ENCODE measurements at places on chromosomes 6 and 20.

- no peak for DNase-seq
These were observed 13.6 kb upstream of the MYMX start for GRCh38 chr6:44202972-44203750.

DNA sequence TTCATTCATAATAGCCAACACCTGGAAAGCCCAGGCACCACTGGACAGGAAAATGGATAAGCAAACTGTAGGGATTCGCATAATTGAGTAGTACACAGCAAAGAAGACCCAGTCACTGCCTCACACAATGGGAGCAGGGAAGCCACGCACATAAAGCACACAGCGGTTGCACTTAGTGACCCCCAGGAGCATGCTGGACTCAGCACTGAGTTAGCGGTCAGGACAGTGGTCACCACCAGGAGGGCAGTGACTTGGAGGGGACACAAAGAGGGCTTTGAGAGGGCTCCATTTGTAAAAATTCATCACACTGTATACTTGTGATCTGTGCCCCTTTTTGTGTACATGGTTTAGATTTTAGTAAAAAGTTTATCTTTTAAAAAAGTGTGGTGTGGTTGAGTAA, 2.4 kb upstream of the BPIFB3 start:
- no peak for DNase-seq

GRCh38 chr6:75794954-75795739, 46.1 kb downstream of the MYO6 start:
- DNase-seq, result no peak

DNA sequence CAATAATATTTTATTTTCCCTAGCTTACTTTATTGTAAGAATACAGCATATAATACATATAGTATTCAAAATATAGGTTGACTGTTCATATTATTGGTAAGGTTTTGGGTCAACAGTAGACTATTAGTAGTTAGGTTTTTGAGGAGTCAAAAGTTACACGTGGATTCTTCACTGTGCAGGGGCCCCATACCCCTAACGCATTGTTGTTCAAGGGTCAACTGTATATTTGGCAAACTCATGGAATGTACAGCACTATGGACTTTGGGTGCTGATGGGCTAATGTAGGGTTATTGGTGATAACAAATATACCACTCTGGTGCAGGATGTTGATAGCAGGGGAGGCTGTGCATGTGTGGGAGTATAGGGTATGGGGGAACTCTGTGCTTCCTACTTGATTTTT, 397.2 kb downstream of the BCKDHB start:
- DNase-seq, result no peak

DNA sequence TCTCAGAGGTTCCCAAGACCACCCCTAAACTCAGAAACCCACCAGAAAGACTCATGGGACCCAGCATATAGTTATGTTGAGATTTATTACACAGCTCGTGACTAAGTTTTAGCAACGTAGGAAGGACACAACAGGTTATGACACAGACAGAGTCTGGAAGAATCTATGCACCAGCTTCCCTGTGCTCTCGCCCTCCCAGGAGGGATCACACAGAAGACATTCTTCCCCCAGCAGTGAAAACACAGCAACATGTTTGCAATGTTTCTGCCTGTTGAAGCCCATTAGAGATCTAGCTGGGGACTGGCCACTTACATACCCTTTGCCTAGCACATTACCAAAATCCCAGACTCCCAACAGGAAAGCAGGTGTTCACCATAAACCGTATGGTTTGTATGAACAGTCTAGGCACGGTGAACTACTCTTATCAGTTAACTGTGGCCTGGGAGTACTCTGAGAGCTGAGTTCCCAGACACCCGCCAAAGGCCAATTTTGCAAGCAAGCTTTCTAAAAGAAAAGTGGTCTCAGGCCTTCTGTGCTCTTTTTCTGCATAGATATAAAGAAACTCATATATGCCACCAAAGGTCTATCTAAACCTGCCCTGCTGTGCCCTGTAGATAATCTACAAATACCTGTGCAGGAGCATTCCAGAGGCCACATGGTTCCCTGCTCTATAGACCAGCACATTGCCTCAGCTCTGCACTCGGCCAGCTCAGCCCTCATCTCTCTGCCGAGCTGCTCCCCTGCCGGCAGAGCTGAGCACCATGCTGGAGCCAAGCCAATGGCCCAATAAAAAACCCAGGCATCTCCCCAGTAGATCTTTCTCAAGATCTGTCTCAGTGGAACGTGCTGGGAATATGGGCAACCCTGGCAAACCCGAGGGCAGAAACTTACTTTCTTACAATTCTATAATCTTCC, 69.6 kb upstream of the SMIM28 start:
- DNase-seq, result no peak

DNA sequence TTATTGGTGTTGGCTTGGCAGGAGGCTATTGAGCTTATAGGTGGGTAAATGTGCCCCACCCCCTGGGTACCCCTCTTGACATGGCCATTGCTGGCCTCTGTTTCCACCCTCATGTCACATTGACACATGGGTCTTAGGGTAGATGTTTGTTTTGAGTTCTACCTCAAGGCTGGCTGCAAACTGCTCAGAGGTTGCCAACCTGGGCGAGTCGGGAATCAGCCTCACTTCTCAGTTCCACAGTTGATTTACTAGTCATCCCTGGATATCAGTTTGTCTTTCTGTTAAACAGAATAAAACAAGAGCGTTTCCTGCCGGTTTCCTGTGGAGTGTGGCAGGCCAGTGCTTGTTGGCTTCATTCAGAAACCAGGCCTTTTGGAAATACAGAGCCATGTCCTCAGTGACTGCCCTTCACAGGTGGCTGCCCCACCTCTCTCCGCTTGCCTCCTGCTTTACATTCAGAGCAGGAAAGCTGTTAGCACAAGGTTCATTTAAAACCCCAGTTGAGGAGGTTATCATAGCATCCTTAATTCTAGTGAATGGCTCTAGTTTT, 105.6 kb downstream of the TCP11 start:
- DNase-seq, result no peak

- DNase-seq, result no peak
These were observed 37.1 kb upstream of the TFAP2A start for GRCh38 chr6:10451828-10452509.

- DNase-seq, result peak; percentile 8
These were observed 172.4 kb downstream of the ADGB start for GRCh38 chr6:146770965-146771735.

DNA sequence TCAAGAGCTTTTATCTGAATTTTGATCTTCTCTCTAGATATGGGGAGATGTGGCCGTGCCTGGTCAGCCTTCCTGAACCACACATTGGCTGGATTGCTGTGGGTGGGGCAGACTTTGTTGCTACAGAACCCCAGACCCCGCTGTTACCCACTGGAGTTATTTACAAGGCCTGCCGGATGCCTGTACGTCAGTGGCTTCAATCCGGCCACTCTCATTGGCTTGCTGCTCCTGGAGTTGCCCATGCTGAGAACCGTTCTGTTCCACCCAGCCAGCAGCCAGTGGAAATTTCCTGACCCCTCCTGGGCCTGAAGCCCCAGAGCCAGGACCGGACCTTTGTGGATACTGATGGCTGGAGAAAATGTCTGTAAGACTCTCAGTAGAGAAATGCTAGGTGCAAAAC, 101.9 kb downstream of the TFAP2C start:
- DNase-seq, result no peak

- peak; percentile 93 for DNase-seq
These were observed 378.8 kb downstream of the QKI start for GRCh38 chr6:163793011-163793983.

GRCh38 chr6:26156850-26157250, 69.6 kb downstream of the HFE start:
- DNase-seq, result no peak

DNA sequence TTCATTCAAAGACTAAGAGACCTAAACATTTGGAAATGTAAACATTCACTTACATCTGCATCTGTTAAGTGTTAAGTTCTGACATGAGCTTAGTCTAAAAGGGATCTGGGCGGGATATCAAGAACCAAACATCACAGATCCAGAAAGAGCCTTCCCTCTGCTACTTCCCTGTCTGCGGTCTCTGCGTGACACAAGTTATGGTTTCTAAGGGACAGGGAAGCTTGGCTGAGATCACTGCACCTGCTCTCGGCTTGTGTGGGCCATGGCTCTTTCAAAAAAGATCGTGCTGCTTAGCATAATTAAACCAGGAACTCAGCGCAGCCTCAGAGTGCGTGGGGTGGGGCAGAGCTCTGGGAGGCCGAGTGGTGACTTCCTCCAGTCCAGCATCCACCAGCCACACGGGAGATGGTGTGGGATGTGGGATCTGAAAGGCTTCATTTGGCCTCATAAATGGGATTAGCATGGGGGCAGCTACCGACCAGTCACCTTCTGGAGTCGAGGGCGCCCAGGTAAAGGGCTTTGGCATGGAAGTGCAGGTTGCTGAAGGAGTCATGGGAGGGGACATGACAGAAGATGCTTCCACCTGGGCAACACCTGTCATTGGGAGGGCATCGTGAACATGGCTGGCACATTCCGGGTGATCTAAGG, 16.7 kb upstream of the RAMACL start:
- no peak for DNase-seq

DNA sequence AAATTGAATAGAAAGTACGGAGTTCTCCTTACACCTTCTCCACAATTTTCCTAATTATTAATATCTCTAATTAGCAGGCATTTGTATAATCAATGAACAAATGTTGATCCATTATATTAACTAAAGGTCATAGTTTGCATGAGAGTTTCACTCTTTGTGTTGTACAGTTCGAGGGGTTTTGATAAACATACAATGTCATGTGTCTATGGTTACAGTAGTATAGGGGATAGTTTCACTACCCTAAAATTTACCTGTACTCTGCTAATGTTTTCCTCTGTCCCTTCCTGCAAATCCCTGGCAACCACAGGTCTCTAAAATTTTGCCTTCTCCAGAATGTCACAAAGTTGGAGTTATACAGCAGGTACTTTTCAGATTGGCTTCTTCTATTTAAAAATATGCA, 1199.8 kb upstream of the GJE1 start:
- no peak for DNase-seq

- DNase-seq, result peak; percentile 43
These were observed 44.4 kb downstream of the DSTN start for GRCh38 chr20:17614176-17614811.

- peak; percentile 11 for DNase-seq
These were observed 7.1 kb upstream of the NKX2-2 start for GRCh38 chr20:21520702-21521595.

DNA sequence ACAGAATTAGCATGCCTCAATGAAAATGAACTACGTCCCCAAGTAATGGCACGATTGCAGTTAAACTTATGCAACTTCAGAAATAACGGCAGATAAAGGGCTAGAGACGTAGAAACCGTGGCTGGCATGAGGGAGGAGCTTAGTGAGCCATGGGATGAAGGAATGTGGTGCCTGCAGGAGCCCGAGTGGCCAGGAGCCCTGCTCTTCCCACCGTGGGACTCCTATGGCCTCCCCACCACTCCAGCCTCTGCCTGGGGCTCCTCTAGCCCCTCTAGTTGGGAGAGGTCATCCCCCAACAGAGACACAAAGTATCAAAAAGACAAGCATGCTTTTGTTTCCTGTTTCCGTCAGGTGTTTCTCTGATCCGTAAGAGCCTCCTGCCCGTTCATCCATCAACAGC, 75.1 kb upstream of the BHLHE23 start:
- DNase-seq, result no peak

DNA sequence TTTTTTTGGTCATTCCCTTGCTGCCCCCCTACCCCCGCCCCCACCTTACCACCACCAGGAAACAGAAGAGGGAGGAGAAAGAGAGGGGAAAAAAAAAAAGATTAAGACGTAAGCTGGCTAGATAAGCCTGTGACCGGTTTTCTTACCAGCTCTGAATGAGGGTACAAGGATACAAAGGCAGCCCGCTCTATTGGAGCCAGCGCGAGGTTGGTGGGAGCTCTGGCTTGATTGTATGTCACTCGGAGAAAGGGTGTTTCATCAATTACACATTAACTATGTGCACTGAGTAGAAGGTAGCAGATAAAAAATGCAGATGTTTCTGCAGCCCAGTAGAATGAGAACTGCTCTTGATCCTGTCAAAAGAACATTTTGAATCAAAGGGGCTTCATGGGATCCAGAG, 28.6 kb upstream of the OLIG3 start:
- no peak for DNase-seq

DNA sequence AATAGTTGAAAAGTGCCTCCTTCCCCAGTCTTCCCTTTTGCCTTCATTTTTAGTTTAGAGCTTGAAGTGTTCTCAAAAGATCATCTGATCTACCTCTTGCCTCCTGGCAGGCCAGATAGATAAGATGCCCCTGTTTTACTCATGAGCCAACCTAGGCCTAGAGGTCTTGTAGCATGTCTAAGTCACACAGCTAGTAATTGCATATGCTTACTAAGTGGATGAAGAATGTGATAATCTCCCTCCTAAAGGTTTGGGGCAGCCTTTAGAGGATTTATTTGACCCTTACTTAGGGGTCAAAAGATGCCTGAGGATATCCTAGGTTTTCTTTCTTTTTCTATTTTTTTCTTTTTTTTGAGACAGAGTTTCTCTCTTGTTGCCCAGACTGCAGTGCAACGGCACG, 2.1 kb downstream of the C6orf141 start:
- no peak for DNase-seq

GRCh38 chr6:161494566-161494965, 220.7 kb upstream of the AGPAT4 start:
- DNase-seq, result no peak

DNA sequence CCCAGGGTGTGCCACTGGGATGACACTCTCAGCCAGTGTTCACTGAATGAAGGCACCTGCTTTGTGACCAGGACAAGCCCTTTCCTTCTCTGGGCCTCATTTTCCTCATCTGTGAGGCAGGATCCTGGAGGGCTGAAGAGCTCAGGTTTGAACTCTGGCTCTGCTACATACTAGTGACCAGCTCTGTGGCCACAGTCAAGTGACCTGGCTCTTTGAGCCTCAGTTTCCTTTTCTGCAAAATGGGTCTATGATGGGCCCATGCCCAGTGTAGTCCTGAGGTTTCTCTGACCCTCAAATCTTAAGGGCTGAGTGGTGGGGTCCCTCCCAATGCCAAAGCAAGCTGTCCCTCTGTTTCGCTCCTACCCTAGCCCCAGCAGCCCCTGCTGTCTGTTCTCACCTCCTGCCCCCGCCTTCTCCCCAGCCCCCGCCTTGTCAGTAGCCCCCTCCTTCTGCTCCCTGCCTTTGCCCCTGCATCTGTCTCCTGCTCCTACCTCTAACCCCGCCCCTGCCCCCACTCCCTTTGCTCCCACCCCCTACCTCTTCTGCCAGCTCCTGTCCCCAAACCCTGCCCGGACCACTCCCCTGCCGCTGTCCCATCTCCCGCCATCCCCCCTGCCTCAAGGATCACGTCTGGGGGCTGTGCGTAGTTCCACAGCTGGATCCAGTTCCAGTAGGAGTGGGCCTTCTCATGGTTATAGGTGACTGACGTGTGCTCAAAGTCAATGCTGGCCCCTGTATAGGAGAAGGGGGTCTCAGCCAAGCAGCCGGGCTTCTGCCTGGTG, 17.0 kb downstream of the SUN5 start:
- DNase-seq, result no peak

Data from fibroblast of skin of right biceps (primary cell).